ENCODE measurements at places on chromosomes 6 and 20. TPM values are rescaled to one million over a fixed set of nuclear protein-coding genes. Genes with fewer than 3 reads are reported as not detected.

- no peak for DNase-seq
- H3K4me3 ChIP-seq: no peak overlapping the region
- no peaks in the 10 kb centered on the region for H3K36me3 ChIP-seq
- H3K27me3 ChIP-seq: no peaks in the 10 kb centered on the region
- no peak overlapping the region for H3K27ac ChIP-seq
Measured at GRCh38 chr6:110287462-110288341, 70.4 kb downstream of the METTL24 start.

GRCh38 chr20:38164069-38164468 lies 1.0 kb downstream of the TGM2 start:
- no peaks in the 10 kb centered on the region for H3K36me3 ChIP-seq
- H3K4me1 ChIP-seq: peaks cover 5% of the 10 kb centered on the region
- DNase-seq: no peak
- H3K27me3 ChIP-seq: no peaks in the 10 kb centered on the region
- peak overlapping the region; percentile 90 for H3K27ac ChIP-seq

GRCh38 chr6:108702106-108702851 lies 141.6 kb downstream of the FOXO3 start:
- no peak overlapping the region for H3K4me3 ChIP-seq
- H3K4me1 ChIP-seq: no peaks in the 10 kb centered on the region
- H3K36me3 ChIP-seq: no peaks in the 10 kb centered on the region
- no peaks in the 10 kb centered on the region for H3K27me3 ChIP-seq
- no peak for DNase-seq

DNA sequence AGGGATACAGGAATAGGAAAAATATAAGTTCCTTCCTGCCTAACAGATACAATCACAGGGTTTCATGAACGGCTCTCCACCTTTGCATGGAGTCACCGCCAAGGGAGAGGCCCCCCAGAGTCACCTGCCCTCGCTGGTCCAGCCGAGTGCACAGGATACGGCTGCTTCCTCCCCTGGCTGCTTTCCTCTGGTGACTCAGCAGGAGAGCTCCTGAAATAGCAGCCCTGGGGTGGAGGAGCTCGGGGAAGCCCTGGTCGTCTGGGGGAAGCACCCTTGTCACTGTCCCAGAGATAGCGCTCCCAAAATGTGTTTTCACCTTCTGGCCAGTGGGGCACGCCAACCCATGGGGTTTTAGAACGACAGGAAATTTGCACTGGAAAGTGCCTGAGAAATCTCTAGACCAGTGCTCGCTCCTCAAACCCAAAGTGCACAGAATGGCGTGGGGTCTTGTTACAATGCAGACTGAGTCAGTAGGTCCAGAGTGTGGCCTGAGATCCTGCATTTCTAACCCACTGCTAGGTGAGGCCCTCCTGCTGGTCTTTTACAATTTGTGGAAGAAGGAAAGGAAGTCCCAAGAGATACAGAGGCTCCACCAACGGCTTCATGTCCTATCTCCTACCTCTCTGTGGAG lies 35.9 kb upstream of the FAM50B start:
- H3K4me1 ChIP-seq: no peaks in the 10 kb centered on the region
- no peak overlapping the region for H3K4me3 ChIP-seq
- peak; percentile 39 for DNase-seq
- H3K36me3 ChIP-seq: no peaks in the 10 kb centered on the region

DNA sequence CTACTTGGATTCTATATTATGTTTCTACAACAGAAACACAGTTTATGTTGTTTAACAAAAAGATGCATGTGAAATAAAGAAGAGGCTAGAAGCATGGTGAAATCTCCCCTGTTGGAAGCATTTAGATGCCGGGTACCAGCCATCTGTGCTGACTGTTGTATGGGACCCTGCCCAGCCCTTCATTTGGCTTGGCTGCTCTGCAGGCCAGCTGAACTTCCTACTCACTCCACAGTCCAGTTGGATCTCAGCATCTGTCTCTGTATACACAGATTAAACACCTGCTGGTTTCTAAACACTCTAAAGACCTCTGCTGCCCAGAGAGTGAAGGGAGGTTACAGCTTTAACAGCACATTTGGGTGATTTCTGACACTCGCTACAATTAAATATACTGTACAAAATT lies 228.3 kb downstream of the SLC35F1 start:
- no peaks in the 10 kb centered on the region for H3K27me3 ChIP-seq
- no peaks in the 10 kb centered on the region for H3K4me1 ChIP-seq
- H3K27ac ChIP-seq: no peak overlapping the region
- DNase-seq: no peak

GRCh38 chr20:6714279-6714711 lies 53.2 kb upstream of the BMP2 start:
- no peak overlapping the region for H3K27ac ChIP-seq
- no peaks in the 10 kb centered on the region for H3K4me1 ChIP-seq
- DNase-seq: no peak
- no peaks in the 10 kb centered on the region for H3K27me3 ChIP-seq

DNA sequence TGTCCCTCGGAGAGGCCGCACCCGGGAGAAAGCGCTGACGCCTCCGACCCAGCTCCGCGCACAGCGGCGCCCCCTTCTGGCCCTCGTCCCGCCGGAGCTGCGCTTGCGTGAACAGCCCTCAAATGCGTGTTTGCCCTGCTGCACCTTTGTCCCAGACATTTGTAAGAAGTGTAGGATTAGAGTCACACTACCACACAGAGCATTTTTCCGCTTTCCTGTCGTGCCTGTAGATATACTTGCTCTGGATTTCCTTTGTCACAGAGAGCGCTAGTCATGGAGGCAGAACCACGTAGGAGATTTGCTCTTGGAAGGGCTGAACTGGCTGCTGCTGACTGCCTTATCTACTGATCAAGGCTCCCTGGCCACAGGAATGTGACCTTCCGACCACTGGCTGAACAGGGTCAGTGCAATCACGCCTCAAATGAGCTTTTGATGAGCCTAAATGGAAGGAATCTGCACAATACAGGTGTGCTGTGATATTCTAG lies 62.3 kb downstream of the PAX1 start:
- no peaks in the 10 kb centered on the region for H3K36me3 ChIP-seq
- no peak overlapping the region for H3K4me3 ChIP-seq
- no peak for DNase-seq

The LINC00237 gene
- not detected for total RNA-seq

GRCh38 chr6:107793191-107793590 lies 30.9 kb downstream of the SCML4 start:
- H3K27ac ChIP-seq: no peak overlapping the region
- H3K27me3 ChIP-seq: no peaks in the 10 kb centered on the region
- no peak for DNase-seq
- H3K4me3 ChIP-seq: no peak overlapping the region
- no peaks in the 10 kb centered on the region for H3K36me3 ChIP-seq

GRCh38 chr6:112122756-112123155 lies 35.4 kb downstream of the FAM229B start:
- no peaks in the 10 kb centered on the region for H3K4me1 ChIP-seq
- H3K36me3 ChIP-seq: no peaks in the 10 kb centered on the region
- H3K4me3 ChIP-seq: no peak overlapping the region
- no peaks in the 10 kb centered on the region for H3K27me3 ChIP-seq
- H3K27ac ChIP-seq: peak overlapping the region; percentile 6
- no peak for DNase-seq

The KCNK15 gene
- total RNA-seq: 4.4 TPM

DNA sequence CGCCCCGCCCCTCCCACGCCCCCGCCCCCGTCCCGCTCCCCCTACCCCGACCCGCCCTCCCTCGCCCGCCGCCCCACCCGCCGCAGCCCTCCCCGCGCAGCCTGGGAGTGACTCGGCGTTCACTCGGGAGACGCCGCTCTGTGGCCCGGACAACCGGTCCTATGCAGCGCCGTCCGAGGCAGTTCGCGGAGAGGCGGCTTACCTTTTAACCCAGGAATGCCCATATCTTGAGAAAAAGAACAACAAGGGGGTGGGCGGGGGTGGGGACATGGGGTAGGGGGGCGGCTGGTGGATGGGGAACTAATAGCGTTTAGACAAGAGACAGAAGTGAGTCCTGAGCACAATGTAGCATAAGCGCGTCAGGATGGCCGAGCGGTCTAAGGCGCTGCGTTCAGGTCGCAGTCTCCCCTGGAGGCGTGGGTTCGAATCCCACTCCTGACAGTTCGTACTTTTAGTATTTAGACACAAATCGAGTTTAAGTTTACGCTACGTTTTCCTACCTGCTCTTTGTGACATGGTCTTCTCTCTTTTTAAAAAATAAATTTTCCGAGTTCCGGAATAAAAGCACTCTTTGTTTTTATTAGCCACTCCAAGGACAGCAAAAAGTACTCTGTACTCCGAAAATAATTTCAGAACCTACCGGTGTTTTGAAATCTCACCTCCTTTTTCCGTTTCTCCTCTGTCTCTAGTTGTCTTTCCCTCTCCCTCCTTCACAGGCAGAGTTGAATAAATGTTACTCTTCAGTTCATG lies 17.1 kb upstream of the HMGN4 start:
- peak; percentile 86 for DNase-seq
- H3K27ac ChIP-seq: peak overlapping the region; percentile 98
- H3K4me1 ChIP-seq: no peaks in the 10 kb centered on the region
- H3K36me3 ChIP-seq: no peaks in the 10 kb centered on the region

GRCh38 chr20:25052255-25053194 lies 5.4 kb downstream of the ACSS1 start:
- peaks cover 37% of the 10 kb centered on the region for H3K4me1 ChIP-seq
- peak overlapping the region; percentile 90 for H3K27ac ChIP-seq
- no peaks in the 10 kb centered on the region for H3K27me3 ChIP-seq
- H3K36me3 ChIP-seq: no peaks in the 10 kb centered on the region
- peak; percentile 55 for DNase-seq

The EPB41L2 gene
- 122 TPM for total RNA-seq

DNA sequence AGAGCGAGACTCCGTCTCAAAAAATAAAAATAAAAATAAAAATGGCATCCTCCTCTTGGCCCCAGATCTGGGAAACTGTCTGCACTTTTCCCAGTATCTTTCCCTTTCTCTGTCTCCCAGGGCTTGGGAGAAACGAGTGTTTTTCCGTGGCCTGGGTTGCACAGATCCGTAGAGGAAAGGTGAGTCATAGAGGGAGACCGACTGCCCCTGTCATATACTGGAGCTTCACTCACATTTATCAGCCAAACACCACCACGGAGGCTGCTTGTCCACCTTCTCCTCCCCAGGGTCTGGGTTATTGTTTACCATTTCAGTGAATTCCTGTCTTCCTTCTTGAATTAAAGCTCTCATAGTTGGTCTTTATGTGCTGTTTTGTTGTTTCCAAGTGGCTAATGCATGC lies 31.9 kb upstream of the EIF2S2 start:
- no peak overlapping the region for H3K4me3 ChIP-seq
- H3K36me3 ChIP-seq: no peaks in the 10 kb centered on the region
- H3K27me3 ChIP-seq: no peaks in the 10 kb centered on the region
- H3K27ac ChIP-seq: no peak overlapping the region

The ANKS1A gene
- 12.1 TPM for total RNA-seq

GRCh38 chr6:20416567-20417345 lies 15.1 kb downstream of the E2F3 start:
- DNase-seq: no peak
- H3K27ac ChIP-seq: no peak overlapping the region
- no peaks in the 10 kb centered on the region for H3K27me3 ChIP-seq

The ARFGEF3 gene
- 1.8 TPM for total RNA-seq

GRCh38 chr6:22828179-22829062 lies 259.1 kb downstream of the HDGFL1 start:
- H3K36me3 ChIP-seq: no peaks in the 10 kb centered on the region
- DNase-seq: no peak
- H3K27me3 ChIP-seq: no peaks in the 10 kb centered on the region
- no peaks in the 10 kb centered on the region for H3K4me1 ChIP-seq

The NMBR gene
- not detected for total RNA-seq

DNA sequence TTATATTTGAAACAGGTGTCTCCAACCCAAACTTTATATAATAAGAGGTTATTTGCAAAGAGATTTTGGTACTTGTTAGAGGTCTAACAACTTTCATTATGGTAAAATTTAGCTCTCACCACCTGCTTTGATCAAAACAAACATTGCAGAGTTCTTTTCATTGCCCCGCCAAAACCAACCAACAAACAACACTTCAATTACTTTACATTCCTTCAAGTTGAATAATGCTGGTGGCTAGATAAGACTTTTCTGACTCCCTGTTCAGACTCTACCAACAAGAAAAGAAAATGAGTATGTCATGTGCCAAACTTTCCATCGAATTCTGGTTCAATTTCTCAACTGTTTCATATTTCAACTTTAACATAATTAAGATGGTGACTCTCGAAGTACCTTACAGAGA lies 311.1 kb downstream of the ADGRG6 start:
- no peaks in the 10 kb centered on the region for H3K27me3 ChIP-seq
- no peak overlapping the region for H3K27ac ChIP-seq
- H3K4me3 ChIP-seq: no peak overlapping the region
- H3K36me3 ChIP-seq: no peaks in the 10 kb centered on the region
- no peaks in the 10 kb centered on the region for H3K4me1 ChIP-seq

DNA sequence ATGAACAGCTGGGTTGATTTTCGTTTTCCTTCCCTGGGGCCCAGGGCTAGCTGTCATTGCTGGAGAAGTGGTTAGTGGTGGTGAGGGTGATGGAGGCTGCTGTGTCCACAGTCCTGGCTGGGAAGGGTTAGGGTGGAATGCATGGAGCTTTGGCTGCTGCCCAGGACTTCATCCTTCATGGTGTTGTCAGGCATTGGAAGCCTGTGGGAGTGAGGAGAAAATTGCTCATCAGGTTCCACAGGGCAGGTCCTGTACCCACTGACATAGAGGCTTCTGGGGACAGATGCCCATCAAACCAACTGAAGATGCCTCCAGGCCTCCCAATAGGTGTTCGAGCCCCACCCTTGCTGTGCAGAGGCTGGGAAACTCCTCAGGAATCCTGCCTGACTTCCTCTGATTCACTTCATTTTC lies 262.4 kb upstream of the SUPT3H start:
- no peak for DNase-seq
- H3K4me1 ChIP-seq: no peaks in the 10 kb centered on the region
- no peaks in the 10 kb centered on the region for H3K27me3 ChIP-seq

The SLC17A2 gene
- total RNA-seq: not detected

- no peaks in the 10 kb centered on the region for H3K4me1 ChIP-seq
- peak overlapping the region; percentile 71 for H3K4me3 ChIP-seq
- H3K36me3 ChIP-seq: no peaks in the 10 kb centered on the region
- H3K27ac ChIP-seq: peak overlapping the region; percentile 84
- H3K27me3 ChIP-seq: no peaks in the 10 kb centered on the region
Measured at GRCh38 chr6:46490425-46491200, 636 bp downstream of the RCAN2 start.

DNA sequence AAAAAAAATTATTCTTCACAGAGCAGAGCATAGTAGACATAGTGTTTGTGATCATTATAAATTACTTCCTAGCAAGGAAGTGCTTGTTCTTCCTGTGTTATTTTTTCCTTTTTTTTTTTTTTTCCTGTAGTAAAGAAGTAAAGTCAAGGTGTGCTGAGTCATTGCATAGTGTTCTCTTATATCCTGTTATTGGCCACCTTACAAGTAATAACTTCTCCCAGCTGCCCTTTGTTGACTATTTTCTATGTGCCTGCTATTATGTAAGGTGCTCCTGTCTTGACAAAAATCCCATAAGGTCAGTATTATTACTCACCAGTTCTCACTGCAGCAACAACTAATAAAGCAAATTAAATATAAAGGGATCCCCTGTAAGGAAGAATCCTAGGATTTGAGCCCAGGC lies 195.3 kb downstream of the GJA1 start:
- no peak overlapping the region for H3K4me3 ChIP-seq
- no peaks in the 10 kb centered on the region for H3K4me1 ChIP-seq
- no peak for DNase-seq
- no peaks in the 10 kb centered on the region for H3K27me3 ChIP-seq
- no peaks in the 10 kb centered on the region for H3K36me3 ChIP-seq

- H3K4me1 ChIP-seq: no peaks in the 10 kb centered on the region
- no peak overlapping the region for H3K4me3 ChIP-seq
- H3K36me3 ChIP-seq: no peaks in the 10 kb centered on the region
- H3K27ac ChIP-seq: no peak overlapping the region
Measured at GRCh38 chr20:16664020-16664419, 65.8 kb upstream of the SNRPB2 start.

- no peak for DNase-seq
- no peaks in the 10 kb centered on the region for H3K36me3 ChIP-seq
- no peaks in the 10 kb centered on the region for H3K4me1 ChIP-seq
- H3K4me3 ChIP-seq: no peak overlapping the region
- no peaks in the 10 kb centered on the region for H3K27me3 ChIP-seq
Measured at GRCh38 chr6:24231438-24231977, 105.5 kb downstream of the NRSN1 start.
